ENCODE measurements at places on chromosomes 3 and 15. TPM values are rescaled to one million over a fixed set of nuclear protein-coding genes. Genes with fewer than 3 reads are reported as not detected.

DNA sequence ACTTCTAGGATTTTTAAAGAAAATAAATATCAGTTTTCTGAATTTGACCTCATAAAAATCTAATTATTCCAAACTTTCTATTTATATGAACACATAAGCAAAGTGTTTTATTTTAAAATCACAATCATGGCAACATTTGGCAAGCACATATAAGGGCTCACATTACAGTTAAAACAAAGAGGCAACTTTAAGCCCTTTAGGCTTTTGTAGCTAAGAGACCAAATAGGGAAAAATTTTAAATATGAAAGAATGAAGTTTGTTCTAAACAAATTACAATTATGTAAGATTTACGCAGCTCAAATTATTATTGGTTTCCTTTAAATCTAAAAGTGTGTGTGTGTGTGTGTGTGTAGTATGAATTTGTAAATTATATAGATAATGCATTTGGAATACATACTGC, 267.0 kb downstream of the ZIC4 start:
- DNase-seq: no peak

GRCh38 chr3:39205131-39205530, 12.7 kb upstream of the XIRP1 start:
- no peak for DNase-seq

DNA sequence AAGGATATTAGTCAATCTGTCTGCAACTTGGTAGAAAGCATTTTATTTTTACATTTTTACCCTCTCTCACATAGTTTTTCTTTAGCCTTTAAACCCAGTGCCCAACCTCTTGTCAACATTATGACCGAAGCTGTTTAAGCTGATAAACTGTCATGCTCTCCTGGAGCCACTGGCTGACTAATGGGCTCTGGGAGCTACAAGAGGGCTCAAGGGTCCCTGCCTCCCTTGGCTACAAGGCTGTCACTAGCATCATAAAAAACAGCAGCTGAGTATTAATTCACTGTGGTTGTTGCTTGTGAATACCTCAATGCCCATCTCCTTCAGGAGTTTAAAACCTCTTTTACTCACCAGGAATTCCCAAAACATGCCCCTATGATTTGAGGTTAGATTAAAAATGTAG, 237.9 kb downstream of the ZMAT3 start:
- DNase-seq: no peak

THSD4 gene
- not detected for total RNA-seq

ZPLD1 gene
- not detected for total RNA-seq

RPL39L gene
- total RNA-seq: 1.7 TPM

DNA sequence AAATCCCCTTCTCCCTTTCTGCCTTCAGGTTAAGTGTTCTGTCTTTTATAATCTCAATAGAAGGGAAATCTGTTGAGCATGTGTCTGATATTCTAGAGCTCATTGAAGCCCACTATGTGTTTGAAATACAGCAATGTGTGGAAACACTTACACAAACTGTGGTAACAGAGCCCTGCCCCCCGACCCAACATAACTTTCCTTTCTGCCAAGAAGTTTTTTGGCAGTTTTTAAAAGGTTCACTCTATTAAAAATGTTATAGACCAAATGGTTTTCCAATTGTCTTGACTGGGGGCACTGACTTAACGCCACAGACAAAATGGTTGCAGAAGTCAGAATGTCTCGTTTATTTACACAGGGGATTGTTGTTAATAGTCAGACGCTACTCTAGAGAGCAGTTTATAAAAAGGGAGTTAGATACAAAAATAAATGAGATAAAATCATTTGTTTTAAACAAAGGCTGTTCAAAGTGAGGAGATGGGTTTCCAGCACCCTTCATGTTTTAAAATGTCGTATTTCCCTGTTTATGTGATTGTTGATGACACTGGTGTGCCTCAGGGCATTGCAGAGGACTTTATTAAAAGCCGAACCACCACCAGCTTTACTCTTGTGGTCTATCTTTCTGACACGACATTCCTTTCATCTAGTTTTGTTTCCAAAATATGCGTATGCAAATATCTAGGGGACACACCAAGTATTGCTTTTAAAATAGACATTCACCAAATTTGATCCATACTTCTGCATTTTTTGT, 26.7 kb upstream of the GREM1 start:
- no peak for DNase-seq

DNA sequence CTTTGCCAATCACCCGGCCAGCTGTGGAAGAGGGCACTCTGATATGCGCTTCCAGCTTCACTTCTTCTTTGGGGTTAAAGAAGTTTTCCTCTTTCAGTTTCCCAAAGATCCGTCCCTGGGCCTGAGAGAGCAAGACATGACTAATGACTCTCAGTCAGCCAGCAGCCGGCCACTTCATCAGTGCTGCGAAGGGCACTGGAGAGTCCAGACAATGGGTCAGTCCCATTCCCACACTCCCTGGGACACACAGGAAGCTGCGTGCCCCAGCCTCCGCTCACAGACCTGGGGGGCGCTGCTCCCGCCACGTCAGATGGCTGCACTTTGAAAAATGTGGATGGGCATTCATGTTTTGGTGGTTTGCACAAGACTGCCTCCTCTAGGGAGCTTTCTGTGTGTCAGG, 63.3 kb downstream of the SENP2 start:
- DNase-seq: no peak

DNA sequence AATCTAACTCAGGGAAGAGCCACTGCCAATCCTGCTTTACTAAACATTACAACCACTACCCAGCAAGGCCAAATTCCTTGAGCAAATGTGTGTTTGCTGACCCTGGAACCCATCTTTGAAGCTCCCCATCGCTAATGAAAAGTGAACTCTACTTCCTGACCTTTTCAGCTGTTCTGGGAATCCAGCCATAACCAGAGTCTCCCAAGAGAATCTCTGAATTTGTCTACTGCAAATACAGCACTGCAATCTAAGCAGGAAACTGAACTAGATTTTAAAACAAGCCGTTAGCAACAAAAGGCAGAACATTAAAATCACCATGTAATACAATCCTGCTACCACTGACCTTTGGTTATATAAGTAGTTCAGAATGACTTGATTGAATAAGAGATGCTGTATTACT, 309.2 kb downstream of the MAGI1 start:
- no peak for DNase-seq

GRAMD1C gene
- total RNA-seq: 0.22 TPM

GRCh38 chr3:122886251-122886650, 91.4 kb downstream of the SLC49A4 start:
- no peak for DNase-seq

DNA sequence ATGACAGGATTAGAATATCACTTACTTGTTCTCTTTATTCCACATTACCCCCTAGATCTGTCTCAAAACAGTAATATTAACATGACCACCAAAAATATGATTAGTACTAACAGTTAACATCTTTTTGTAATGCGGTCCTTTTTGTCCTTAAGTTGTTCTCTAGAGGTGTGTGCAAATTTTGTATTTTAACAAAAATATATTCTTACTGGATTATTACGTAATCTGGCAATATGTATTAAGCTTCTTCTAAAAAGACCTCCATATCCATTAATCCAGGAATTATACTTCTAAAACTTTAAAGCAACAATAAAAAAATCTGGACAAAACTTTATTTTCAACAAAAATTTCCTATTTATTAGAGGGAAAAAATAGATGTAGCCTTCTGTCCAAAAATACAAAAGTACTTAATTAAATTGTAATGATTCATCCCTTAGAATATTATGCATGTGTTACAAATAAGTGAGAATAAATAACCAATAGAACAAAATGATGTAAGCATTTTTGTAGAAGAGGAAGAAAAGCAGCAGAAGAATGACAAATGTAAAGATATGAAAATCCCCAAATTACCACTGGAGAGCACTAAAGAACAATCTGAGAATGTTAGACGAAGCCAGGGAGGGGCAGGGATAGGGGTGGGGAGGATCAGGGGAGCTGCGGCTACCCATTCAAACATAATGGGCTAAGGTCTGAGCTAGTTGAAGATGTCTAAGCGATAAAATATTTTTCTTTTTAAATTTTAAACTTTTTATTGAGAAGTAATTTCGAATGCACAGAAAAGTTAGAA, 945.6 kb downstream of the MCTP2 start:
- DNase-seq: no peak

WDR93 gene
- total RNA-seq: not detected

C3orf49 gene
- not detected for total RNA-seq

SLC25A20 gene
- 0.41 TPM for total RNA-seq

CCDC9B gene
- 1.0 TPM for total RNA-seq

- DNase-seq: no peak
Measured at GRCh38 chr15:87547470-87548181, 708.9 kb downstream of the NTRK3 start.

GOLGA8G gene
- not detected for total RNA-seq

DNA sequence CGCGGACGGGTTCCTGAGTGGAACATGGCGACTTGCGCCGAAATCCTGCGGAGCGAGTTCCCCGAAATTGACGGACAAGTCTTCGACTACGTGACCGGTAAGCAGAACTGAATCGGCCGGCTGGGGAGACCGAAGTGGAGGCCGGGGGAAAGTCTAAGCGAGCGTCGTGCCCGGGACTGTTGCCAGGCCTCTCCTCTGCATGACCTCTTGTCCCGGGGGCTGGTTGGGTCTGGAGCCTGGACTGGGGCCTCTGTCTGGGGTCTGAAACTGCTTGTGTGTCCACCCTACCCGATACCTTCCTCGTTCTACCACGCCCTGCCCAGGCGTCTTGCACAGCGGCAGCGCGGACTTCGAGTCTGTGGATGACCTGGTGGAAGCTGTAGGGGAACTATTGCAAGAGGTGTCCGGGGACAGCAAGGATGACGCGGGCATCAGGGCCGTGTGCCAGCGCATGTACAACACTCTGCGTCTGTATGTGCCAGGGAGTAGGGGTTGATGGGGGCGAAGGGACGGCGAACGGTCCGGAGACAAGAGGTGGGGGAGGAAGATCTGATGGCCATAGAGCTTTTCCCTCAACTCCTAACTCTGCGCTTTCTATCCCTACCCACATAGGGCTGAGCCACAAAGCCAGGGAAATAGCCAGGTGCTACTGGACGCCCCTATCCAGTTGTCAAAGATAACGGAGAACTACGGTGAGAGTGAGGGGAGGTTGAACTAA, at the start of gene ABCF3:
TSS of gene ABCF3 (plus strand) at position 16 of the 718 bp plus-strand sequence. CDS start at position 25, 9 bp downstream.
- no peak for DNase-seq

RGMA gene
- total RNA-seq: not detected

- no peak for DNase-seq
Measured at GRCh38 chr15:55990516-55990915, 2.9 kb downstream of the NEDD4 start.

DNA sequence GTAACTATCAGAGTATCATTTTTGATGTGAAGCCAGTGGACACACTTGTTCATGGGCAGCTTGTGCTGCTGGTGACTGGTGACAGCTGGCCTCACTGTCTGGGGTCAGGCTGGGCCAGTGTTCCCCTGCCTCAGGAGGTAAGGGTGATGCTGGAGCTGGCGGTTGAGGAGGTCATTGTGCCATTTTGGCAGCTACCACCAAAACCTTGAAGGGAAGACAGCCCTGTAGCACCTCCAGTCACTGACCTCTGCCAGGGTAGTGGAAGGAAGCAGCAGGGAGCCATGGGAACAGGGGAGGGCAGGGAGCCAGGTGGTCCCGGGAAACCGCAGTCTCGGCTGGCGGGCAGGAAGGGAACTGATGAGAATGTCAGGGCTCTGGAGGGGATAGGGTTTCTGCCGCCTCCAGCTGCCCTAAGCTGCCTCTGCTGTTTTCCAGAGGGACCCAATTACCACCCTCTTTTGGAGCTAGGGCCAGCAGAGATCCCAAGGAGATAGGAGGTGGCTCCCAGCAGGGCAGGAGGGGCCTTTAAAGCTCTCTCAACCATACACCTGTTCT, 24.8 kb downstream of the FOXL2NB start:
- DNase-seq: no peak

GRCh38 chr3:137845194-137845593, 81.1 kb downstream of the SOX14 start:
- DNase-seq: no peak

- DNase-seq: no peak
Measured at GRCh38 chr3:156489462-156489911, 65.4 kb downstream of the SSR3 start.

DNA sequence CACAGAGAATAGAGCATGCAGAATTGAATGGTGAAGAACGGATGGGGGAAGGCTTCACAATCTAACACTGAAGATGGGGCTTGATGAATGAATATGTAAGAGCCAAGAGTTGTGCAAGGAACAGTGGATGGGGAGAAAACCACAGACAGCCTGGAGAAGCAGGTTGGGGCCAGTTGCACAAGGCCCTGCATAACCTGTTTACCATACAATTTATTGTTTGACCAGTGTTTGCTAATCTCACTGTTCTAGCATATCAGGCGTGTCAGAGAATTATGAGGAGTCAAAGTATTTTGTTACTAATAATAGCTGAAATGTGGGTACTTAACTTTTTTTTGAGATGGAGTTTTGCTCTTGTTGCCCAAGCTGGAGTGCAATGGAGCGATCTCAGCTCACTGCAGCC, 36.4 kb downstream of the LINS1 start:
- DNase-seq: no peak

DNA sequence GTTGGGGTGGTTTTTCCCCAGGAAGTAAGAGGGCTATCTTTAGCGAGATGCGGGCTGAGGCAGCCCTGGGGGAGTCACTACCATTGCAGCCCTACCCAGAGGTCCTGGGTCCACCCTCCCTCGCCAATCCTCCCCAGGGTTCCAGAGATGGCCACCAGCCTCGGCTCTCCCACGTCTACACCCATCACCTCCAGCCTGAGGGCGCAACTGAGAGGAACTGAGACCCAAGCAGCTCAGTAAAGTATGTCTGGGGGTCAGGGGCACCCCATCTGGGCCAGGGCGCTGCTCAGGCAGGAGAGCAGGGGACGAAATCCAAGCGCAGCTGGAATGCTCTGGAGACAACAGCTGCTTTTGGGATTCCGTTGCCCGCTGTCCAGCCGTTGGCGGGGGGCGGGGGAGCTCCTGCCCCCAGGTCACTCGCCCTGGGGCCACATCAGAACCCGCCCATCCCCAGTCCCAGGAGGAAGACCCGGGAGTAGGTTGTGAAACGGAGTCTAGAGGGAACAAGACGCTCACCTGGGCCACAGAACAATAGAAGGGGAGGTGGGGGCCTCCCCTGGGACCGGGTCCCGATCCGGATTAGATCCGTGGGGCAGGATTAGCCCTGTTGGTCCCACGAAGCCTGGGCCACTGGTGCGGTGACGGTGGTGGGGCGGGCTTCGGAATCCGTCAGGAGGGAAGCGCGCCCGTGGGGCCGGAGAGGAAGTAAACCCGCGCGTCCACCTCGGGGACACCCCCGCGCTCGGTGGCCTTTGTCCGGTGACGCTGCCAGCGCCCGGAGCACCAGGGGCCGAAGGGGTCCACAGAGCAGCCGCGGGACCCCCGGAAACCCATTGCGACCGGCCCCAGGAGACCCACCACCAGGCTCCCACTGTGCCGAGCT, 1.4 kb upstream of the NDUFAF3 start:
- DNase-seq: peak; percentile 65

PLA2G4D gene
- not detected for total RNA-seq

DNA sequence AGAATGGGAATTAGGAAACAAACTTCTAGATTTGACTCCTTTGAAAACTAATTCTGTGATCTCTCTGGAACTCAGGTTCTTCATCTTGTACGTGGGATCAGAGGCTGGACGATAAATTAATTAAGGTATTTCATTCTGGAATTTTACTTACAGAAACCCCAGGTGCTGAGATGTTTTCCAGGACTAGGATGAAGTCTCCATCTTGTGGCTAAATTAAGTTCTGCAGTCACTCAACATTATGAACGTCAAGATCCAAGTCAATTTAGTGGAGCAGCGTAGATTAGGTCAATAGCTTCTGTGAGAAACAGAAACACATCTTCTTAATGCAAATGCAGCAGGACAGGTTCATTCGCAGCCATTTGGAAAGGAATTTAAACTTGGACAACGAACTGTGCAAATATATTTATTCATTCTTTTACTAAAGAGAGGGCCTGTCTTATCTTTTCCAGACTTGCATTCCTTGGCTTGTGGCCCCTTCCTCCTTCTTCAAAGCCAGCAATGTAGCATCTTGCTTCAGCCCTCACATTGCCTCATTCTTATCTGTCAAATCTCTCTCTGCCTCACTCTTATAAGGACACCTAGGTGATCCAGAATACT, 26.7 kb upstream of the TMC3 start:
- no peak for DNase-seq
